GM12865 (cell line): ENCODE measurements at places on chromosomes 12 and 14.

DNA sequence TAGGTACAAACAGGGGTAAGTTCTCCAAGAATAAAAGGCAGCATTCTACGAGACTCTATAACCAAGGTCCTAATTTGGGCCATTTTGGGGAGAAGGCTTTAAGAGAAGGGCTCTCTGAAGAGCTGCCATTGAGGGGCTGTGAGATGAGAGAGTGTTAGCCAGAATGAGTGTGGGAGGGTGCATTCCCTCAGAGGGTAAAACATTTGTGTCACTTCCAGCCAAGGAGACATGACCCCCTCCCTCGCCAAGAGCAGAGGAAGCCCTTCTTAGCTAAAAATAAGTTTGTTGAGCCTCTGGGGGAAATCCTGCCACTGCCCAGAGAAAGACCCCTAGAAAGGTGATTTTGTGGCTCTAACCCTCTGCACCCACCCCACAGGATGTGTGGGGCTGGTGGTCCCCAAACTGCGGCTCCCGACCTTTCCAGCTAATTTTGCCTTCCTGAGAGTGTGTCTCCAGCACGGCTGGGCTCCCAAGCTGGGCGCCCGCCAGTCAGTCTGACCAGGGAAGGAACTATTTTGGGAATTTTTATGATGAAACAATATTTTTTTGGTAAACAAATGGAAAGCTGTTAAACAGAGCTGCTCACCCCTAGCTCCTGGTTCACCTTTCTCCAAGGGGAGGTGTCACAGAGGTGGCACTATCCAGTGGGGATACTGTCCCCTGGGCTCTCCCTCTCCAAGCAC is 65.9 kb upstream of the JDP2 start:
- DNase-seq, result no peak

DNA sequence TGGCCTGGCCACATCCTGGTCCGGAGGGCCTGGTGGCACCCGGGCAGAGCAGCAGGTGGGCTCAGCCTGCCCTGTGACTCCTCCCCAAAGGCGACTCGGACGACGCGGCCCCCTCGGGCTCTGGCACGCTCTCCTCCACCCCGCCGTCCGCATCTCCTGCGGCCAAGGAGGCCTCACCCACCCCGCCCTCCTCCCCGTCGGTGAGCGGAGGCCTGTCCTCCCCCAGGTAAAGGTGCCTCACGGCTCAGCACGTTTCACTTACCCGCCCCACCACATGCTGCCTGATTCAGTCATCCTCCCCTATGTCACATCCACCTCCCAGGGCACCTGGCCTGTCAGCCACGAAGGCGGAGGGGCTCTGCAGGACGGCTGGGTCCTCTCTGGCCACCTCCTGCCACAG is 6.8 kb upstream of the TEX22 start:
- DNase-seq, result no peak

- DNase-seq, result no peak
Measured at GRCh38 chr12:75831402-75831801, 200.2 kb downstream of the PHLDA1 start.

DNA sequence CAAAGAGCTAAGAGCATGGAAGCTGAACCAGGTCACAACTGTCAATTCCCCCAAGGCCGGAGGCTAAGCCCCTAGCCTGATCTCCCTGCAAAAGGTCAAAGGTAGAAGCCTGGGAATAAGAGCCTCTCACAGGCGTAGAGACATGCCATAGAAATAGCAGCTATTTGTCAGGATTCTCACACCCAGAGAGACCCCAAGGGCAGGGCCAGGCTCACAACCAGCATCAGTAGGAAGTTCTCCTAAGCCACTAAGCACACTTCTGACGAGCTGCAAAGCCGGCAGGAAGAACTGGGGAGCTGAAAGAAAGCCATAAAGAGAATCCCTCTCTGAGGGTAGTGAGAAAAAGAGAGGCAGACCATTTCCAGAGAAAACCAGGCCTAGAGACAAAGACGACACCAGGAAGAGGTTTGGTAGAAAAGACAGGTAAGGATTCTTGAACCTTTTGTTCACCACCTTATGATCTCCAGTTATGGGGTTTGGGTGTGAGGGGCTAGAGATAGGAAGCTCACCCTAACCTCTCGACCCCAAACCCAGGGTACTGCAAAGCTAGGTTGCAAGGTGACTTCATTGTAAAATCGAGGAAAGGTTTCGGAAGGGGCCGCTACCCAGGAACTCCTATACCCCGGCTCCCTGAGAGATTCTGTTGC is 1.0 kb downstream of the SMARCC2 start:
- peak; percentile 23 for DNase-seq

- no peak for DNase-seq
Measured at GRCh38 chr12:53330671-53331070, 5.5 kb downstream of the SP7 start.
